Stimulated activated CD8-positive, alpha-beta memory T cell treated with anti-CD3 and anti-CD28 coated beads, Interleukin-7, amount 100 ng/mL, for 4 hours (primary cell): ENCODE measurements at places on chromosomes 7 and 10.

DNA sequence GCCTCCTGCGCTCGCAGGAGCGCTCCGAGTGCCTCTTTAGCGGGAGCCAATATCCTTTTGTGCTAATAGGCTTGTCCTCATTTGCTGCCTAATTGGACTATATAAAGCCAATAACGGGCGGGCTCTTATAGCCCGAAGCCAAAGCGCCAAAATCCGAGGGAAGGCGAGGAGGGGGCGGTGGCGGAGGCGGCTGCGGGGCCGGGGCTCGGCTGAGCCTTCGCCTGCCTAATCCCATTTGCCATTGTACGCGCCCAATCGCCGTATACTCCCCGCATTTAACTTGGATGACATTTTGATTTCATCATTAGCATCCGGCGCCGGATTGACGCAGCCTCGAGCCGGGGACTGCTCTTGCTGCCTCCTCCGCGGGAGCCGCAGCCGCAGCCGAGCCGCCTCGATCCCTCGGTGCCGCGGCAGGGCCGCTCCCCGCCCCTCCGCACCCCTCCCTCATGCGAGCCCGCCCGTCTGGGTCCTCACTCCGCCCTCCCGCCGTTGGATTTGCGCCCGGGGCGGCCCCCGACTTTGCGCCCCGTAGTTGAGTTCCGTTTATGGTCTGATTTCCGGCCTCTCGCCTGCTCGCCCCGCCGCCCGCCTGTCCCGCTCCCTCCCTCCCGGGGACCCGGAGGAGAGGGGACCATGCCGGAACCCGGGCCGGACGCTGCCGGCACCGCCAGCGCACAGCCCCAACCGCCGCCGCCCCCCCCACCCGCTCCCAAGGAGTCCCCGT is at the start of gene HMX3:
TSS of gene HMX3 (plus strand) at position 556 of the 727 bp plus-strand sequence. CDS start at position 637, 81 bp downstream.
- no peak for DNase-seq

DNA sequence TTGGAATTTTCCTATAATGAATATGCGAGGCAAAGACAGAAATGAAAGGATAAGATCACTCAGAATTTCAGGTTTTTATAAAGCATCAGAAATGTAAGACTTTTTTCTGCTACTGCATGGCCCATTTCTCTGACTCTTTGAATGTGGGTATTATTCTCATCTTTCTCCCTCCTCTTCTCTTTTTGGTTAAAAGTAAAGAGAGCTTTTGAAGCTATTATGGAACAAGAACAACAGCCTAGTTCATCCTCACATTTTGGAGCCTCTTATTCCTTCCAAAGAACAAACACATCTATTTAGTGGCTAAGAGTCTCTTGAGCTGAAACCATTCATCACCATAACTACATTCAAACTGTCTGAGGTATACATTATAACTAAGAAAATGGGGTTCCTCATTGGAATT is 19.4 kb upstream of the ATRNL1 start:
- DNase-seq: no peak

- no peak for DNase-seq
Measured at GRCh38 chr10:91296471-91296870, 76.0 kb downstream of the PCGF5 start.

DNA sequence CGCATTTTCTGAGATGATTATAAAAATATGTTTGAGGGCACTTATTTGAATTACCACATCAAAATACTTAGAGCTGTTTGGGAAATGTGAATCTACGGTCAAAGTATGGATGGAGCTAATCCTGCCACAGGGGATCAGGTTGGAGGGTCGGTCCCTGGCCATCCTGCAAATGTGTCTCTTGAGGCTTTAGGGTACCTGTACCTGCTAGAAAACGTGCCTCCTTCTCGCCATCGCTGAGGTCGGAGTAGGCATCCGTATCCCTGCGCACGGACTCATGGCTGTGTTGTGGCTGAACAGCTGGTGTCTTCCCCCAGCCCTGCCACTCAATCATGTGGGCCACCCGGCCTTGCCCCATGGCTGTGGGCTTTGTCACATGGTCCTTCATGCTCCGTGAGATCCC is 3.9 kb downstream of the FAM131B start:
- DNase-seq: no peak

- no peak for DNase-seq
Measured at GRCh38 chr7:158432369-158433341, 155.0 kb downstream of the PTPRN2 start.

DNA sequence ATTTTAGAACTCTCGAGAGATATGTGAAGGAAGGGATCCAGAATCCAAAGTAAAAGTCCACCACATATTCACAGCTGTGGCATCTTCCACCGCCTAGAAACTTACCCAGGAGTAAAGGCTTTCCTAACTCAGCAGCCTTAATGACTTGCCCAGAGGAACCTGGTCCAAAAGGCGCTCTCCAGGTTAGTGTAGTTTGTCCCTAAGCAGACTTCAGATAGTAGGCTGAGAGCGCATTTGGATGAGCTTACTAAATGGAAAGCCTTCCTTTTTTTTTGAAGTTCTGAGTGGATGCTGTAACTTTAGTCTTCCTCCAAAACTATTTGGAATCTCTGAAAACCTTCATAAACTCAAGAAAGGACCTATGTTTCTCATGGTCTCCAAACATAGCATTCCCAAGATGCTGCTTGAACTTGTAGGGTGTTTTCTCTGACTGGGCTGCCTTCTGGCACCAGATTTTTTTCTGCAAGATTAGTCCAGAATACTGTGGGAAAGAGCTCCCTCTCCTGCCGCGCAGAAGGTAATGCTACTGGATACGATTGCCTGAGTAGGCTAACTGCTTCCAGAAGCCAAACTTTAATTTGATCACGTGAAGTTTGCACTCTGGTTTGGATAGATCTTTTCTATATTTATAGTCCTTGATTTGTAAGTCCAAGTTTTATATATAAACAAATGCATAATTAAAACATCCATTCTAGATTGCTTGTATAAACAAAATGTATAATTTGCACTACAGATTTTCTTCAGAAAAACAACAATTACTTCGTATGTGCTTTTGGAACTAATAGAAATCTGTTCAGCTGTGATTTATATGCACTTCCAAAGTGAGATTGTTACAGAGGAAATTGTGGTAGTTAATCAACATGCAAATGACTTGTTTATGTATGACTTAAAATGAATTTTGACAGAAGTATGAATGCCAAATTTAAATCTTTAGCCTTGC is 19.6 kb upstream of the GPR37 start:
- no peak for DNase-seq

DNA sequence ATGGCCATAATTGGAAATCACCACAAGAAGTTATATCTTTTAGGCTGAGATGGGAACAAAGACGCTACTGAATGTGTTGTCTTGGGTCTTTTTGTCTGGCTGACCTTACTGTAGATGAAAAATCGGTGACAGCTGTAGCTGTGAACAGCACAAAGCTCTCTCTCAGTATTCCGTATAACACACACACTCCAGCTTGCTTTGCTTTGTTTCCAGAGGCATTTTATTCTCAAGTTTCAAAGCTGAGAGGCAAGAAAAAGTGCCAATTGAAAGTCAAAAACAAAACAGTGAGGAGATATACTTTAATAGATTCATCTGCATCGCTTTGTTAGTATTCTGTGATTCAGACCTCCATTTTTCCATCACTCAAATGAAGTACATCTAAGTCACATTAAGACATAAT is 39.6 kb upstream of the CABCOCO1 start:
- DNase-seq: no peak

DNA sequence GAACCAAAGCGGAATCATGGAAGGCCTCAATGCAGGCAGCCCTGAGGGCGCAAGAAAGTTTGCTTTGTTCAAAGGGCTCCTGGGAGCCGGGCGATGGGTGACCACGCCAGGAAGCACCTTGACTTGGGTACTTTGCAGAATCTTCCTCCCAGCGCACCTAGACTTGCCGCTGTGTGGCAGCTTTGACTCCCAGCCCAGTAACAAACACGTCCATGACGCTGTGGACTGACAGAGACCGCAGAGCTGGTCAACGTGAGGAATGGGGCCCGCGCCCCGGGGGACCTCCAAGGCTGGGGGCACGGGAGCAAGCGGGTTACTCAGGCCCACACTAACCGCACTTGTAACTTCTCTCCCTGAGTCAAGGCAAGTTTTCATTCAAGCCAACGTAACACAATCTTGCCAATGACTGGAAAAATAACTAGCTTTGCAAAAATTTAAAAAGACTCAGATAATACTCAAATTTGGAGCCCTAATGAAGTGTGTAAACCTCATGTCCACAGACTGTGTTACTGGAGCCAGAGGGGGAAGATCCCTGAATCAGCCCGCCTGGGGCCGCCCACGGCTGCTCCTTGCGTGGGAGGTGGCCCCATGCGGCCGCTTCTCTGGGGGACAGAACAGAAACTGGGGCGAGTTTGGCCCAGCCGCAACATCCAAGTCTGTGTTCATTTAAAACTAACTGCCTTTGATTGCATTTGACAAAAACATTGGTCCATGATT is 130.8 kb downstream of the DNAJB6 start:
- DNase-seq: no peak

DNA sequence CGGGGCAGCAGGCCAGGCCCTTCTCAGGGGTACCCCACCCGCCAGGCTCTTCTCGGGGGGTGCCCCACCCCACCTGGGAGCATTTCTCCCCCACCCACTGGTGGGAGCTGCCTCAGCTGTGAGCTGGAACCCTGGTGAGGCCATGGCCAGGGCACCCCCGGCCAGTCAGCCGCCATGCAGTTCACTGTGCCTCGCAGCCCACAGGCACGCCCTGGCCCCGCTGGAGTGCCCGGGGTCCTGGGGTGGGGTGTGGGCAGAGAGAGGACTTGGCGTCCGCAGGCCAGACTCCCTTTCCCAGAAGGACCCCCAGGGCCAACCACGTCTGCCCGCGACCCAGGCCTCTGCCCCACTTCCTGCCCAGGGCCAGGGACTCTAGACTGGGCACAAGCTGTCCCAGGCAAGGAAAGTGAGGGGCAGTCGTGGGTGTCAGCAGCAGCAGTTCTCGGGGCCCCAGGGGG is 13.1 kb downstream of the DPYSL4 start:
- DNase-seq: no peak
